ENCODE measurements at places on chromosomes 3 and 15.

GRCh38 chr3:128098234-128098633, 25.4 kb downstream of the RUVBL1 start:
- H3K27ac ChIP-seq: no peak overlapping the region
- peaks cover 57% of the 10 kb centered on the region for H3K36me3 ChIP-seq
- H3K4me3 ChIP-seq: no peak overlapping the region
- H3K4me1 ChIP-seq: peaks cover 24% of the 10 kb centered on the region

GRCh38 chr15:63051156-63052066, 8.9 kb downstream of the TPM1 start:
- H3K4me1 ChIP-seq: peaks cover 27% of the 10 kb centered on the region
- H3K4me3 ChIP-seq: no peak overlapping the region
- no peaks in the 10 kb centered on the region for H3K36me3 ChIP-seq
- H3K27me3 ChIP-seq: peaks cover 22% of the 10 kb centered on the region

GRCh38 chr3:59438492-59438891, 388.7 kb upstream of the CFAP20DC start:
- no peaks in the 10 kb centered on the region for H3K27me3 ChIP-seq
- H3K4me3 ChIP-seq: no peak overlapping the region
- peaks cover 3% of the 10 kb centered on the region for H3K36me3 ChIP-seq
- H3K27ac ChIP-seq: no peak overlapping the region
- peaks cover 14% of the 10 kb centered on the region for H3K4me1 ChIP-seq

DNA sequence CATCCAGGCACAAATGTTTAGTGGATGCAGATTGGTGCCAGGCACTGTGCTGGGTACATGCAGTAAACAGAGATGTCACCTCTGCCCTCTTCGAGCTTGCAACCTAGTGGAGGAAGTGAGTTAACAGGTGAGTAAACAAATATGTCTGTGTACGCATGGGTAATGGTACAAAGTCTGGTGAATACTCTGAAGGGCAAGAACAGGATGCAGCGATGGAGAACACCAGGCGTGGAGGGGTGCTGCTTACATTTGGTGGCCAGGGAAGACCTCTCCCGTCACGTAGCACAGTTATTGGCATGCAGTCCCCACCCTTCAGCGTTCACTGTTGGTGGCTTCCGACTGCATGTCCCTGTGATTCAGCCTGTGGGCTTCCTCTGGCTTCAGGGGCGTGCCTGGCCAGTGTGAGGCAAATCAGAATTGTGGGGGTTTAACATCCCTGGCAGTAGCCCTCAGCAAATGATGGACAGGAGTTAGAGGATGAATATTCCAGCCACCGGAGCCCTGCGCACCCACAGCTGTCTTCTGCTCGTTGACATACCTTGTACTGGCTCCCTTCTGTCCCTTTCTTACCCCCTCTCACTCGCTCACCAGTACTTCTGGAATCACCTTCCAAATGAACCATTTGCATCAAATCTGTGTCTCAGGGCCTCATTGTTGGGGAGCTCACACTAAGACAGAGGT, 9.1 kb upstream of the HDAC11 start:
- no peak overlapping the region for H3K27ac ChIP-seq
- H3K36me3 ChIP-seq: no peaks in the 10 kb centered on the region
- H3K27me3 ChIP-seq: peaks cover 15% of the 10 kb centered on the region
- no peak overlapping the region for H3K4me3 ChIP-seq

DNA sequence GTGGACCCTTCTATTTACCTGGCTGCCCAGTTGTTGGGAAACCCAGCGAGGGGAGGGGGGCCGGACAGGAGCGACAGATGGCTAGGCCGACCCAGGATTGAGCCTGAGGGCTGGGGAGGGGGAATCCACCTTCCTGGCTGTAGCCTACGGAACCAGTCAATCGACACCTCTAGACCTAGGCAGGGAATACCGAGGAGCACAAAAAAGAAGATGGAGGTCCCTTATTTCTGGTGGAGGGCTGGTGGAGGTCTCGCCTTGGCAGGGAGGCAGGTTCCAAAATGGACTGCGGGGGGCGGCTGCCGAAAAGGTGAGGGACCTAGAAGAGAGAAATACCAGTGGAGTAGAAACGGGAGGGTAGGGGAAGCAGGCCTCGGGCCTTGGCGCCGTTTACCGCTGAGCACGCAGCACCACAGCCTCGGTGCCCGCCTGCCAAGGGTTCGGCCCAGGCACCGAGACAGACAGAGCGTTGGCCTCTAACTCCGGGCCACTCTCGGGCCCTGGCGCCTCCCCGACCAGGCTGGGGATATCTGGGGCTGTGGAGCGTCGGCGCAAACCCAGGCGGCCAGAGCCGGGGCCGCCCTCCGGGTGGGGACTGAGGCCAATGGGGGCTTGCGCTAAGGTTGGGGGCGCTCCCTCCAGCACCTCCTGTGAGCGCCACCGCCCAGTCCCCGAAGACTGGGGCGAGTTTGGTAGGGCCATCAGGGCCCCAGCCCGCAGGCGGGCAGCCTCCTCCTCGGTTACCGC, 1.6 kb downstream of the ANKRD63 start:
- peaks cover 54% of the 10 kb centered on the region for H3K27me3 ChIP-seq
- peaks cover 15% of the 10 kb centered on the region for H3K4me1 ChIP-seq
- no peak for DNase-seq
- peak overlapping the region; percentile 38 for H3K4me3 ChIP-seq

- H3K4me3 ChIP-seq: no peak overlapping the region
- H3K4me1 ChIP-seq: peaks cover 20% of the 10 kb centered on the region
- peaks cover 69% of the 10 kb centered on the region for H3K36me3 ChIP-seq
- DNase-seq: no peak
- no peak overlapping the region for H3K27ac ChIP-seq
Observed at GRCh38 chr15:63250312-63250965, 27.0 kb upstream of the APH1B start.

GRCh38 chr3:38597502-38598060, 51.9 kb downstream of the SCN5A start:
- H3K27ac ChIP-seq: no peak overlapping the region
- no peaks in the 10 kb centered on the region for H3K36me3 ChIP-seq
- no peak for DNase-seq

Data from activated CD8-positive, alpha-beta T cell treated with anti-CD3 and anti-CD28 coated beads, Interleukin-2, amount 10 ng/mL, durations not matched to agents 7 days and 5 days (primary cell).